ENCODE measurements at places on chromosomes 3 and 15.

DNA sequence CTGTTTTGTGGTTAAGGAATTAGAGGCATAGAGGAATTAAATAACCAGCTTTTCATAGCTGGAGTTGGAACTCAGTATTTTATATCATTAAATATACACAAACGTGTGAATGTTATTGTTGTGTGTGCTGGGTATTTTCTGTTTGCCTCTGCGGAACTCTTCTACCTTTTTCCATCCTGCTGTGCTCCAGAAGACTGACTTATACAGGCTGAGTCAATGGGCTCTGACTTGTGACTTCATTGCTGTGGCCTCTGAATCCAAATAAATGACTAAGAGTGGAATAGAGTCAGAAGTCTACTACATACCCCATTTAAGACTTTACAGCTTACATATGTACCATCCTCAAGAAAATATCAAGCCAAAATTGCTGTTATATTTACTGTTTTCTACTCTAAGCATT is 17.6 kb downstream of the ARIH1 start:
- no peak for ATAC-seq

- no peak for ATAC-seq
Observed at GRCh38 chr3:5972586-5972985, 785.1 kb downstream of the EDEM1 start.

DNA sequence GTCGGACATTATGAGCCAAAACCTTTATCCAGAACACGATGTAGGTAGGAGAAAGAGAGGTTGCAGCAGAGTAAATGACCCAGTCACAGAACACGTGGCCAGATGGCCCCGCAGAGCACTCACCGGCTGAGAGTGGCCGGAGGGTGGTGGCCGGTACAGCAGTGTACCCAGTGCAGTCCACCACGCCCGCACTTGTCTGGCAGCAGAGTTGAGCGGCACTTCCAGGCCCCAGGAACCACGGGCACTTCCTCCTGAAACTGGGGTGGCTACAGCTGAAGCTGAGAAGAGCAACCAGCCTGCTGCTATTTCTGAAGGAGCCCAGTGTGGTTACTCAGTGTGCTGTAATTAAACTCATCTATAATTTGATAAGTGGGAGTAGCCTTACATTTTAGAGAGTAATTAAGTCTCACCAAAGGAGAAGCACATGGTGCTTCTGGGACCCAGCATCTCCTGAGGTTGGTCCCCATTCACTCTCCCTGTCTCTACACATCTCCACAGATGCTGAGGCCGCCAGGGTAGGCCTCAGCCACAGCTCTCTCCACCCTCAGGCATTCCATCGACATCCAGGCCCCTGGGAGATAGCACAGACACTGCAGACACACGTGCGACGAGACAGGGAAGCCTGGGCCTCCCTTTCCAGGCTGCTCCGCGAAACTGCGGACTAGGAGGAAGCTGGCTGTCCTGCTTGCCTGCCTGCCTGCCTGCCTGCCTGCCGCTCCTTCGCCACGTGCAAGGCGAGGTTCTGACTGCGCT is 49.8 kb downstream of the BDH1 start:
- no peak for ATAC-seq

DNA sequence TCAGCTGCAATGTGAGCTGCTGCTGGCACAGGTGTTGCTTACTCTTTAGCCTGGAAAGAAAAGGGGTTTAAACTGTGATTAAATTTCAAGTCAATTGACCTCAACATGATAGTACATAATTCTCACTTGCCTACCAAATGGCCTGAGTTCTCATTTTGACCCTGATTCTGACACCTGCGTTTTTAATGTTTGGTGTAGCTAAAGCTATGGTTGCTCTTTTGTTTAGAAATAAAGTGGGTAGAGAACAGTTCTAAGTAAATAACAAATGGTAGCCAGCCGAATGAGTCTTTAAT is 100.8 kb upstream of the SOX2 start:
- no peak for ATAC-seq

GRCh38 chr3:174202561-174202960 is 656.6 kb upstream of the NAALADL2 start:
- no peak for ATAC-seq

GRCh38 chr3:79587150-79587549 is 180.6 kb downstream of the ROBO1 start:
- ATAC-seq: no peak

DNA sequence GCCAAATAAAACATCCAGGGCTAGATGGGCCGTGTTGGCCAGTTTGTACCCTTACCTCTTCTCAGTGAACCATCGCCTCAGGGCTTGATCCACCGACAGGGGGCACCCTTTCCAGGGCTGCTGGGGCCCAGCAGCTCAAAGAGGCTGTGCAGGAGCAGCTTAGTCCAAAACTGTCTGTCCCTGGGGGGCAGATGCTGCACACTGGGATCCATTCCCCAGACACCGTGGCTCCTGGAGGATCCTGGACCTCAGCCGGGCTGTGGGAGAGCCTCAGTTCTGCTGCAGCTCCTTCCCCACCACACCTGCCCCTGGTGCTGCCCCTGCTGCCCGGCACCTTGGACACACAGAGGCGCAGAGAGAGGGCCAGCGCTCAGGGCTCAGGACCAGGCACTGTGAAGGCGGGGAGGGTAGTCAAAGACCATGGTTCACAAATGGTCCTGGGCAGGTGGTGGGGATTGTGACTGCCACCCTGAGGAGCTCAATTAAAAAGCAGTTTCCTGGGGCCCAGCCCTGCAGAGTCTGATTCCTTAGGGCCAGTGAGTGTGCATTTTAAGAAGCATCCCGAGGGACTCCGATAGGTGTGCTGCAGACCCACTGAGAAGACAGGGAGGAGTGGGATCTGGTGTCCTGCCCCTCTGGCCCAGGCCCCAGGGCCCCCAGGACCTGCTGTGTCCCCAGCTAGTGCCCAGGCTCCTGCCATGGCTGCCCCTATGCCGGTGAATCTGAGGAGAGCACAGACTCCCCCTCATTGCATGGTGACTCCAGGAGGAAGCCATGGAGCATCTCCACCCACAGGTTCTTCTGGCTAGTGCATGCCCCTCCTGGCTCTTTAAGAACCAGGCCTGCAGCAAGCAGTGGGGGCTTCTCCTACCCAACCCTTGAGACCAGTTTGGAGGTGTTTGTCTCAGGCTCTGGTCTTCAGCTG is 86.5 kb upstream of the PRR20G start:
- ATAC-seq: no peak

DNA sequence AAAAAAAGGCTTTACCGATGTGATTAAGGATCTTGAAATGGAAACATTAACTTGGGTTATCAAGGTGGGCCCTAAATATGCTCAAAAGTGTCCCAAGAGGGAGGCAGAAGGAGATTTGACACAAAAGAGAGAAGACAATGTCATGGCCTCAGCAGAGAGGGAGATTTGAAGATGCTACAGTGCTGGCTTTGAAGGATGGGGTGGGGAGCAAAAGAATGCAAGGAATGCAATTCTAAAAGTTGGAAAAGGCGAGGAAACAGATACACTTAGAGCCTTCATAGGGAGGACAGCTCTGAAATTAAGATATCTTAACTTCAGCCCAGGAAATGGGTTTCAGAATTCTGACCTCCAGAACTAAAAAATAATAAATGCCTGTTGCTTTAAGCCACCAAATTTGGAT is 314.5 kb upstream of the CCDC54 start:
- no peak for ATAC-seq

- peak; percentile 83 for ATAC-seq
Observed at GRCh38 chr15:75842722-75843677, at the start of gene UBE2Q2. Gene UBE2Q2, plus strand, starts transcription at chr15:75843447. Its CDS starts 220 bp downstream, at chr15:75843667.

GRCh38 chr3:150759319-150759718 is 3.6 kb downstream of the SIAH2 start:
- no peak for ATAC-seq

DNA sequence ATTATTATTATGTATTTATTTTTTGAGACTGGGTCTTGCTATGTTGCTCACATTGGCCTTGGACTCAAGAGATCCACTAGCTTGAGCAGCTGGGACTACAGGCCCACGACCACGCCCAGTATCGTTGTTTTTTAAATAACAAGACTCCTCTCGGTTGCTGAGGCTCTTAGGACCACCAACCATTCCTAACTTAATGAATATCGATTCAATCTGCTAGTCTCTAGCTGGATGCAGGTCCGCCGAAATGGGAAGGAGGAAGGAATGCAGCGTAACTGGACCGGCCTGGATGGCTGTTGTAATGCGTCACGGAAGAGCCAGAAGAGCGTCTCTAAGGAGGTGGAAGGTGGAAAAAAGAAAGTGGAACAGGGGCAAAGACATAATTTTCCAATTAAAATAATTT is 1.7 kb downstream of the ANXA2 start:
- no peak for ATAC-seq

DNA sequence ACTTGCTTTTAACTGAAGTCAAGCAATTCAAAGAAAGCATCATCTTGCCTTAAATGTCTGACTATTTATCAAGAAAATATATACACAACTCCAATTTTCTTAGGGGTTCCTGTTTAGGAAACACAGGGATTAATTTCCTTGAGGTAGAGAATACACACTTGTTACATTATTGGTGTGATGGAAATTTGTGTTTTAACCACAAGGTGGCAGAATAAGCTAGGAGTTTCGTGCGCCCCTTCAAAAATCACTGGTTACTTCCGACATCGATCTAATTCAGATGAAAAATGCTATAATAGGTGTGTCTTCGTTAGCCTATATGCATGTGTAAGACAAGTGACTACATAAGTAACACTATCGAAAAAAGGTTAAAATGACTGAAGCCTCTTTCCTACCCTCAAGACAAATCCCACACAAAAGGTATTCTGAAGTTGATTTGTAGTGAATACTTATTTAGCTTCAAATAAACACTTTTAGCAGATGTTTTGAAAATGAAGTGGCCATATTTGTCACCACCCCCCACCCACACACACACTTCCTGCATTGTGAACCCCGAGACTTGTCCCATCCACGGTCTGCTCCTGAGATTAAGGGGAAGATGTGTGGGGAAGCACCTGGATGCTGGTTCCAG is 246.5 kb downstream of the ROBO1 start:
- ATAC-seq: no peak

DNA sequence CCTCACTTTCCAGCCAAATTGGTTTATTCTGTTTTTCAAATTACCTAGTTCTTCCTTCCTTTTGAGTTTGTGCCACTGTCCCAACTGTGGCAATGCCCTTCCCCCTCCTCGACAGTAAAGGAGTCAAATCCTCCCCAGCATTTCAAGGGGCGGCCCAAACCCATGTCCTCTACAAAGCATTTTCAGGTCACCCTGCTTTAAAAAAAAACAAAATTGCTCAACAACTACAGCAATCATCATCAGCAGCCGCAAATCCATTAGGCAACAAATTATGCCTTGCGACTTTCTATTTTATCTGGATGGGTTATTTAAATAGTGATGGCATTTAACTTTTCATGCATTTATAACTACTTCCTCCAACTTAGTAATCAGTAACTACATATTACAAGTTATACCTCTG is 32.7 kb downstream of the PLD1 start:
- ATAC-seq: no peak

DNA sequence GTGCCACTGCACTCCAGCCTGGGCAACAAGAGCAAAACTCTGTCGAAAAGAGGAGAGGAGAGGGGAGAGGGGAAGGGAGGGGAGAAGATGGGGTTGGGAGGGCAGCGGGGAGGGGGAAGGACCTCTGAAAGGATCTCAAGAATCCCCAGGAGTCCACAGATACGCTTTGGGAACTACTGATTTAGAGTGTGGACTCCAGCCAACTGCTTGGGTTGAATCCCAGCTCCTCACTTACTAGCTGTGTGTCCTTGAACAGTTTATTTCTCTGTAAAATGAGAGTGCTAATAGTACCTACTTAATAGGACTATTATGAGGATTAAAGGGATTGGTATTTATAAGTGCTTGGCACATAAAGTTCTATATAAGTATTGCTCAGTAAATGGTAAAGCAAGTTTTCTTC is 45.0 kb upstream of the FAH start:
- ATAC-seq: no peak

DNA sequence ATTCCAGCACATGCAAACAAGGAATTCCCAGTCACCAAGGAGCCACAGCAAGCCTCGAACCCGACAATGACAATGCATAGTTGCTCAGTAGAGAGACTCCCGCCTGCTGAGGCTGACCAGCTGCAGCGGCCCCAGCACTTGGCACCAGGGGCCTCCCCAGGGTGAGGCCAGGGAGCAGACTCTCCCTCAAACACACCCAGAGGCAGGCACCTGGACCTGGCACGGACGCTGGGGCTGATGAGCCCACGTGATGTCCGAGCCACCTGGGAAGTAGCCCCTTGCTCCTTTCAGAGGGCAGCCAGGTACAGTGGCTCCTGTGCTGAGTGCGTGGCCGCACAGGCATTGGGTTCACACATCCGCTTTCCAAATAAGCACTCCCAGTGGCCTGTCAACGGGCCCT is 315.9 kb upstream of the TGFBR2 start:
- ATAC-seq: no peak

DNA sequence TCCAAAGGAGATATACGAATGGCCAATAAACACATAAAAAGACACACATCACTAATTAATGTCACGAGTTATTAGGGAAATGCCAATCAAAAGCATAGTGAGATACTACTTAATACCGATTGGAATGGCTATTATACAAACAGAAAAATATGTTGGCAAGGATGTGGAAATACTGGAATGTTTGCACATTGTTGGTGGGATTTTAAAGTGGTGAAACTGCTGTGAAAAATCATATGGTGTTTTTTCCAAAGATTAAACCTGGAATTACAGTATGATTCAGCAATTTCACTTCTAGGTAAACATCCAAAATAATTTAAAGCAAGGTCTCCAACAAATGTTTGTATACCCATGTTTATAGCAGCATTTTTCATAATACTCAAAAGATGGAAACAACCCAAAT is 765.5 kb downstream of the VGLL3 start:
- no peak for ATAC-seq

DNA sequence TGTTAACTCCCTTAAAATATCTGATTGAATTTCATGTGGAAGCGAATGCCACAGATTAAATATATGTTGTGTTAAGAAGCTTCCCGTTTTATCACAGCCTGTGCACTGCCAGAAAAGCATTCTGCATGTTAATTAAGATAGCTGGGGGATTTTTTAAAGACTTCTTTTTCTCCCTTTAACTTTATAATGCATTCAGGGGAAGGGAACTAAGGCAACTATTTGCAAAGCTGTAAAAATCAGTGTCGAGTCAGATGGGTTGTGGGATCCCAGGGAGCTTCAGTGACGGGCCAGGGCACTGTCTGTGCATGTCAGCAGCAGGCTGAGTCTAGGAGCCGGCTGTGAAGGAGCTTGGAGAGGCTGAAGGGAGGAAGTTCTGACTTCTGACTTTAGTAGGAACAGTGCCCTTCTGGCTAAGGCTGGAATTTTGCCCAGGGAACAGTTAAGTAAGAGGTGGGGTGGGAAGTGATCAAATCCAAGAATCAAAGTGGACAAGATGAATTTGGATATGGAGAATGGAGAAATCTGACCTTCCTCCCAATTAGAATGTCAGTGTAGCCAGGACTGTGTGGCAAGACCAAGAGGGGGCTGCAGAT is 77.7 kb downstream of the ABHD5 start:
- no peak for ATAC-seq

Measured in stimulated activated memory B cell treated with anti-CD40 and anti-IgM and Interleukin-4, amounts not matched to agents 10 μg/mL and 1 μg/mL and 100 μg/mL, for 72 hours (primary cell).